T-helper 2 cell (primary cell): ENCODE measurements at places on chromosomes 1 and 21.

GRCh38 chr1:32392325-32392724 is 1.9 kb downstream of the BSDC1 start:
- DNase-seq, result no peak

DNA sequence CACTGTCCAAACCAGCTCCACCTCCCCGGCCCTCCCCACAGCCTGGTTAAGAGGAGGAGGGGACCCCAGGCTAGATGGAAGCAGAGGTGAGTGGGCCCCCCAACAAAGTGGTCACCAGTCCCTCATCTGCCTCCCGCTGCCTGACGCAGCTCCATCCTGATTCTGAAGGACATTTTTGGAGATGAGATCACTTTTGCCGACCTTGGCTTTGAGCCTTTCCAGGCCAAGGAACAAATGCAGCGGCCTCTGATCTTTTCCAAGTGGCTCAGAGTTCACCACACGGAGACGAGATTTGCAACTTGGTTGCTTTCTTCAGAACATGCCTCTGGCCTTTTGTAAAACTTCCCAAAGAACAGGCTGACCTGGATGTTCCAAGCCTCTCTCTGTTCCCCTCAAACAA is 223.1 kb downstream of the NPHP4 start:
- no peak for DNase-seq

DNA sequence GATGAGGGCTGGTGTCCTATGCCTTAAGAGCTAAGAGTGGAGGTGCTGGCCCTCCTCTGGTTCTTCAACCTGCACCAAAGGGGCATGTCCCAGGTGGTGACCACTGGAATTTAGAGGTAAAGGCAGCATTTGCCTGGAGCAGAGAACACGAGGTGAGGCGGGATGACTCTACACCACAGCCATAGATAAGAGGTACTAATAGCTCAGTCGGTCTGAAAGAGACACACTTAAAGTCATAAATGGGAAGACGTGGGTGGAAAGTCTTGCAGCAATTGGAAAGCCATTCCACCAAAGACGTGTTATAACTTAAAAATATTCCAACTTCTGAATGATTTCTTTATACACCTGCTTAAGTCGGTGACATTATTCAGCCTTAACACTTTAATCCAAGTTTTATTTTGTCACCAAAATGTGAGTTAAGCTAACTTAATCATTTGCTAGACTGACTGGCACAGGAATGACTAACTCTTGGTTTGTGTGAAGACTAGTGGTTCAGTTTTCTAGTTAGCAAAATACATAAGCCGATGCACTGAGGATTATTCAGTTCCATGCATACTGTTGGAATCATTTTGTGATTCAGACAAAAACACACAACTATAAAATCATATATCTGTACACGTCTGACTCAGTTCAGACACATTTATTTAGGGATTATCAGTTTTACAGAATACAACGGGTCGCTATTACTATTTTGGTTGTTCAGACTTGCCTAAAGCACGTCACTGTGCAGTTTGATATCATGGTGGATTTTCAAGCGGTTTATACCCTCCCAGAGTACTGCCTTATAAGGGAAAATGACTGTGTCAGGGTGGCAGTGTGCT is 4.6 kb upstream of the ETS2 start:
- DNase-seq, result no peak

DNA sequence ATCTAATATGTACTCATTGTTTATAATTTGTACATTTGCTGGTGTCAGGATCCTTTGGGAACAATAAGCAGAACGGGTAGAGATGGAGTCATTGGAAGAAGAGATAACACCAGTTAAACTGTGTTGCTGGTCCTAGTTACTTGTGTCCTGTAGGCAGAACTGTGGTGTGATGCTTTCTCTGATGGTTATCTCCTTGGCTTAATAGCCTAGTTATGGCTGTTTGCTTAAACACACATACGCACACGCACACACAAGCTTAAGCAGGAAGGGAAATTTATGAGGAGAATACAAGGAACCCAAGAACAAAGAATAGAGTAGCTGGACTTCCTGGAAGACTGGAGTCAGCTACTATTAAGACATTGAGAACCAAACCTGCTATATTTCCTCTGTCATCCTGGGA is 5.7 kb upstream of the PKN2 start:
- no peak for DNase-seq

DNA sequence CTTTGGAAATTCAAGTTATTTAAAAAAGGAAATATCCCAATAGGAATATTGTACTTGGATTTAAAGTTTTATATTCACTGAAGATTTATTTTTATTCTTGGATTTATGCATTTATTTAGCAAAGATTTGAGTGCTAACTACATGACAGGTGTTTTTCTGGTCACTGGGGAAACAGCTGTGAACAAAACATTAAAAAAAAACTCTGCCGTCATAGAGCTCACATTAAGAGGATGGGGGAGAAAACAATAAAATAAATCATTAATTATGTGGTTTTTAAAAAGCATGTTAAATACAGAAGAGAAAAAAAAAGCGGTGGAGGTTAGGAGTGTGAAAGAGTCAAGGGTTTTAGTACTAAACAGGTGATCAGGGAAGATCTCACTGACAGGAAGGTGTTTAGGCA is 149.9 kb downstream of the GALNT2 start:
- no peak for DNase-seq

GRCh38 chr1:161989108-161989507 is 34.6 kb downstream of the OLFML2B start:
- DNase-seq, result no peak

DNA sequence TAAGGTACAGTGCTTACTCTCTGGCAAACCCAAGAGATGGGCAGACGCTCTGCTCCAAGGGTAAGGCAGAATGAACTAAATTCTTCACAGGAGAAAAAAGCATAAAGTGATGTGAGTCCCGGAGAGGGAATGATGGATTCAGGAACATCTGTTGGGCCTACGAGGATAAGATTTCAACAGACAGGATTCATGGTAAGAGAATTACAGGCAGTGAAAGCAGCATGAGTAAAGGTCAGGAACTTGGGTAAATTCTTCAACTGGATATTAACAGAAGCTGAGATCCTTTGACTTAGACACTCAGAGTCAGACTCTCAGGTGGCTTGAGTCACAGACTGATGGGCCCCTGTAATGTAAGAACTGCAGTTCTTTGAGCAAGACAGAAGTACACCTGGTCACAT is 152.6 kb downstream of the TRABD2B start:
- no peak for DNase-seq

DNA sequence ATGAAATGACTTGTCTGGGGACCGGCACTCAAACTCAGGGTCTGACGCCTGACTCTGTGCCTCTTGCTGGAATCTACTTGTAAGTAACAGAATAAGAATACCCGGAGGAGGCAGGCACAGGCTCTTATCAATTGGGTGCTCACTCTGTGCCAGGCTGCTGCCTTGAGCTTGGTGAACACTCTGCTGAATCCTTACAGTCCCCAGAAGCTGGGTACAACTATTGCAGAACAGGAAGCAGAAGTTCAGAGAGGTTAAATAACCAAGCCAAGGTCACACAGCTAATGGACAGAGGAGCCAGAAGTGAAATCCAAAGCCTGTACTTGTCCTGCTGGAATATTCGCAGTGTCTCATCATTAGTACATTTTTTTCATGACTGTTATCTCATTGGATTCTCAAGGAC is 86.0 kb downstream of the EPHB2 start:
- no peak for DNase-seq

DNA sequence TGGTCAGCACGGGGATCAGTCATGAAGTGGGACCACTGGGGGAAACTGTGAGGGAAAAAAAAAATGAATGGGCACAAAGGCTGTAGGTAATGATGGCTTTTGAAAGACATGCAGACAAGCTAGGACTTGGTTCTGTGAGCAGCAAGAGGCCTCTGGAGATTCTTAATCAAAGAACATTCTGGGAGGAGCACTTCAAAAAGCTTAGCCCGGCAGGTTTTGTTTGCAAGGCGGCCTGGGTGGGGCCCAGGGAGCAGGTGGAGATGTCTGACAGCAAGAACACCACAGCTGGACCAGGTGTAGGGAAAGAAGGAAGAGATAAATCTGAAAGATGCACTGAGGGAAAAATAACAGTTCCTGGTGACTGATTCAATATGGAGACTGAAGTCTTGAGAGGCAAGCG is 6.0 kb downstream of the TEX35 start:
- DNase-seq, result no peak

DNA sequence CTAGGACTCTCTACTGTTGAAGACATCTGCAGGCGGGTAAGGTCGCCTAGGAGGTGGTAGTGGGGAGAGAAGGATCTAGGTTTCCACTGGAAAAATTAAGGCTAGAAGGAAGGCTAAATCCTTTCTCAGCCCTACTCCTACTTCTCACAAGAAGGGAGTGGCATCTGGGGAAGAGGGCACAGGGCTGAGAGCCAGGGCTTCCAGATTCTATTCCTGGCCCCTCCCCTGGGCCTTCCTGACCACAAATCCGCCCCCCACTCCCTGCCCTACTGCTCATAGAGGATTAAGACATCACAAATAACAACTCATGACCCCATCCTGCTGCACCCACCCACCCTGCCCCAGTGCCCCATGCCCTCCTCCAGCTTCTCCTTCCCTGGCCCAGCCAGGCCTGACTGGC is 2.5 kb downstream of the PHLDA3 start:
- DNase-seq, result no peak

GRCh38 chr1:43074244-43074643 is 97.8 kb downstream of the EBNA1BP2 start:
- DNase-seq, result no peak

DNA sequence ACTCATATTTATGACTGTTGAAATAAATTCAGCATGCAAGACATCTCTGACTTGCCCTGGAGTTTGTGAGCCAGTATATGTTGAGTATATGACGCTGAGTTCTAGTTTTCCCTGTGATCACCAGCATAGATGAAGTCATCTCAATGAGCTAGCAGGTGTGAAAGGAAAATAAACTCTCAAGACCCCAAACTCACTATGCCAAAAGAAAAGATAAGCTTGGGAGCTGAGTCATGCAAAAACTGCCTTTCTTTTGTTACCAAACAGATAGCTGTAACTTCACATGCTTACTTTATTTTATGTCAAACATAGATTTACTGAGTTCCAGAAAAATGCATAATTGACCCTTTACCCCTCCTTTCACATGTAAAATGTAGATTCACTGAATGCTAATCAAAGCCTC is 52.9 kb downstream of the SERBP1 start:
- DNase-seq, result no peak
